ENCODE measurements at places on chromosomes 3 and 15. TPM values are rescaled to one million over a fixed set of nuclear protein-coding genes. Genes with fewer than 3 reads are reported as not detected.

GRCh38 chr3:141051443-141052200, 475 bp downstream of the SPSB4 start:
- DNase-seq: peak; percentile 61

GRCh38 chr3:195126056-195126605, 144.8 kb downstream of the XXYLT1 start:
- no peak for DNase-seq

DNA sequence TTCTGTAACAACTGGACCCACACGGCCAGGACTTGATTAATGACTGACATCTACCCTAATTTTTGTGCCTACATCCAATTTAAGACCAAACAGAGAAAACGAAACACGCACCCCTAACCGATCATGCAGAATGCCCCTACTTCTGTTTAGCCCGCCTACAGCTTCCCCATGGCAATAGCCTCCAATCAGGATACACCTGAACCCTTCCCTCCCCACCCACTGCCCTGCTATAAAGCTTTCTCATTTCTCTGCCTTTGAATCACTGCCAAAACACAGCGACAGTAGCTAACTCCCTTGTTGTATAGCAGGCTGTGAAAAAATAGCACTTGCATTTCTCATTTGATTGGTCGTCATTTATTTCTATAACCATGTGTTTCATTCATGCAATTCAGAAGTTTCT, 45.2 kb upstream of the DPPA4 start:
- peak; percentile 42 for DNase-seq

DNA sequence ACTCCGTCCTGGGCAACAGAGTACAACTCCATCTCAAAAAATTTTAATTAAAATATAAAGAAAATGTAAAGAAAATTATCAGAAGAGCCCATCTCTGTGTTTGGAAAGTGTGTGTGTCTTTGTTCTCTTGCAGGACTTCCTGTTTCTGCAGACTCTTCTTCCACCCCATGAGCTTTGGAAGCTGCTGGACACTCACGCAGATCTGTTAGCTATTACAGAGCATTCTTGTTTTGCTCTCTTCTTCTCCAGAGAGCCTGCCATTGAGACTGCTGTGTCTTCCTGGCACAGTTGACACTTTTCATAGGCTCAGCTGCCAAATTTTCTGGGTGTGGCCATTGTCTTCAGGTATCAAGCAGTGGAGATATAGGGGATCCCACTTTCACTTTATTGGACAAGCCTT, 6.0 kb upstream of the CCR8 start:
- no peak for DNase-seq

DNA sequence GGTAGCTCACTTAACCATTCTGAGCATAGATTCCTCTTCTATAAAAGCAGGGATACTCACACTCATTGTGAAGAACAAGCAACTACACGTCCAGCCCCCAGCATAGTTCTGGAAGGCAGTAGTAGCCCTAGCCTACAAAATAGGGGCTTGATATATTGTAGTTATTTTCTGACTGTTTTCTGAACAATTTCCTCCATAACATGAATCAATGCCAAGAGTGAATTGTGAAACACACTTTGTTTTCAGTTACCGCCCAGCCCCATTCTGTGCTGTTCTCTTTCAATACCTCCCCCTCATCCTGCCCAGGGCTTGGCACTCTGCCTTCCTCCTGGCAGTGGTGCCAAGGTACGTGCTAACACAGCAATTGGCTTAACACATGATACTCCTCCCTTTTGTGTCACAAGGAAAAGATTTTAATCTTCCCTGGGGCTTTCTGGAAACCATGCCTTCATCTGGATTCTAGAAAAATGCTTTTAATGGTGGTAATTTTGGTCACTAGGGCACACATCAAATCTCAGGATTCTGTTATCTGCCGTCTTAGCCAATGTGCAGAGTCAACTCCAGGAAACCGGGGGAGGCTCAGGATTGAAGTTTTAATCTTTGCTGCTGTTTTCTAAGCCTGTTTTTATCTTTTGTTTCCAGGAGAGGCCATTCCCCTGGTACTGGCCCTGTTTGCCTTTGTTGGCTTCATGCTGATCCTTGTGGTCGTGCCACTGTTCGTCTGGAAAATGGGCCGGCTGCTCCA, 37.2 kb downstream of the IL20RB start:
- no peak for DNase-seq

- no peak for DNase-seq
Observed at GRCh38 chr3:42733501-42734262, 31.1 kb upstream of the HHATL start.

GRCh38 chr15:86538141-86538540, 458.5 kb downstream of the AGBL1 start:
- no peak for DNase-seq

DNA sequence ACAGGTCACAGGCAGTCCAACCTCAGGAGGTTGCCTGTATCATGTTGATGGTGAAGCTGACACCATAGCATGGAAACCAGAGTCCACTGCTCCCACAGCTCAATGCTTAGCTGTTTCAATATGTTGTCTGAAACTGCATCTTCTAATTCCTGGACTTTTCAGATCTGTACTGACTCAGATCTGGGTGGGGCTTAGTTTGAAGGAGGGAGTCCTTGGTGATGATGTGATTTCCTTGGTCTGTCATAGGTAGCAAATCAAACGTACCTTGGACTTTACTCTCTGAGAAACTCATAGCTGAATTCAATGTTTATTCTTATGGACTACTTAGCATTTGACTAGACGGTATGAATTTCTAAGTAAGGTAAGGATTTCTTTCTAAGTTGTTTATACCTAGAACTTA, at the start of gene HHLA2:
HHLA2 (plus strand) TSS at position 310 of the 400 bp plus-strand sequence. CDS start 55,266 bp downstream, outside the sequence.
- no peak for DNase-seq

GRCh38 chr3:134359121-134360010, 14.9 kb downstream of the AMOTL2 start:
- no peak for DNase-seq

- DNase-seq: no peak
Observed at GRCh38 chr15:67997996-67998395, 56.1 kb upstream of the PIAS1 start.

DNA sequence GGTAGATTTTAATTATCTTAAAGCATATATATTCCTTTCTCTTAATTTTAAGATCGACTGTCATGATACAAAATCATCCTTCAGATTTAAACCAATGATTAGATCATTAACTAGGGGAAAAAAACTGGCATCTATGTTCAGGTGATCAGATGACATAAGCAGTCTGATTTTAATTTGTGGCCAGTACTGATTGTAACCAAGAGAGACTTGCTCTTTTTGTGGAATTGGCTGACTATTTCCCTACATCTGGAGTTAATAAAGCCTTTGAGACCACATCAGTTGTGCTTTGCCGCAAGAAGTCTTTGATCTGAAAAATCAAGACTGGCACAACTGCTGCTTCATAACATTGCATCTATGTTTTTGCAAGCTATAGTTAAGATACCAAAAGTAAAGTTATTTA, 148.4 kb upstream of the CGNL1 start:
- DNase-seq: no peak

DNA sequence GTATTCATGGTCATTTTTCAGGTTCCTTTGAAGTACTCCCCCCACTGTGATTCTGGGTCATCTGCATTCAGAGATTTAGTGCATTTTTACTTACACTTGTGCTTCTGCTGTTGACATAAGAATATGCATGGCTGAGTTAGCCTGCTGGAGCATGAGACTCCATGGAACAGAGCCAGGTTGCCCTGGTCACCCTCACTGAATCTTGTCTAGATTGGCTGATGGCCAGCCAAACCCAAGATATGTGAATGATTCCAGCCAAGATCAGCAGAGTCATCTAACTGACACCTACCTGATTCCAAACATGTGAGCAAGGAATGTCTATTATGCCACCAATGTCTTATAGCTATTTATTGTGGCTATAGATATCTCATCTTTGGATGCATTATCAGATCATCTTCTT, 25.1 kb downstream of the DTWD1 start:
- peak; percentile 59 for DNase-seq

GRCh38 chr3:41190509-41191284, 8.6 kb upstream of the CTNNB1 start:
- no peak for DNase-seq

- no peak for DNase-seq
Observed at GRCh38 chr15:77597804-77598453, 34.8 kb downstream of the LINGO1 start.

- DNase-seq: no peak
Observed at GRCh38 chr3:109023167-109023566, 69.5 kb upstream of the GUCA1C start.

DNA sequence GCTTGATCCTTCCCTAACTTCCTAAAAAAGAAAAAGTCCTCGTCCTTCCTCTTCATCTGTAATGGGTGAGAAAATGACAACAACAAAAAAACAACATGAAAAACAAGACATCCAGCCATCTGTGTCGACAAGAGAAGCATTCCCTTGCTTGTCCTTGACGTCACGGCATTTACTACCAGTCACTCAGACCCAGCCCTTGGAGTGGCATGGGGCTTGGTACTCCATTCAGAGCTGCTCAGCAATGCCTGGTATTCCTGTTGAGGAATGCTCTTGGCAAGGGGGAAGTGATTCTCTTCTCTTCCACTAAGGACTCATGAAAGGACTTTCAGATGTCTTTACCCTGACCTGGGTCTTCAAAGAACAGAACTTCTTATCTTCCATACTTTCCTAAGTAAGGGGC, 339.7 kb upstream of the RASGRP1 start:
- DNase-seq: no peak

The GP5 gene
- 0.40 TPM for polyA plus RNA-seq

The BRPF1 gene
- polyA plus RNA-seq: 17.9 TPM

The SKOR1 gene
- polyA plus RNA-seq: 0.70 TPM

The U2SURP gene
- polyA plus RNA-seq: 201 TPM

The KLF15 gene
- polyA plus RNA-seq: 11.3 TPM

The CDAN1 gene
- polyA plus RNA-seq: 19.2 TPM

All from left kidney (tissue), 8 donors.